ENCODE measurements at places on chromosomes 13 and 19. TPM values are rescaled to one million over a fixed set of nuclear protein-coding genes. Genes with fewer than 3 reads are reported as not detected.

DNA sequence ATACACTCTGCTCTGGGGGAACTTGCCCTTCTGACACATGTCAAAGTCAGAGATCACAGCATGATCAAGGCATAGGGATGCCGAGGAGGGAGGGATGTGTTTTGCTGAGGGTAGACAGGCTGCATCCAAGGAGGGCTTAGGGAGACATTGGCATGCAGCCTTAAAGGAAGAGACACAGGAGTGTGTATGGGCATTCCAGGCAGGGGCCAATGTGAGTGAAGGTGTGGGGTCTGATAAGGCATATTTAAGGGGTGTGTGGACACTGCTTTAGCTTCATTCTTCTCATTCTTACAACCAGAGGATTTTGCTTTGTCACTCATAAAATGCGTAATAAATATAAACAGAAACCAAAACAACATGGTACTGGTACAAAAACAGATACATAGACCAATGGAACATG lies 193.4 kb downstream of the RGCC start:
- peaks cover 3% of the 10 kb centered on the region for H3K4me1 ChIP-seq
- no peak overlapping the region for H3K4me3 ChIP-seq
- H3K36me3 ChIP-seq, result no peaks in the 10 kb centered on the region
- no peak for DNase-seq
- H3K27ac ChIP-seq, result no peak overlapping the region

FSTL3 gene
- total RNA-seq, result 12.3 TPM

DNA sequence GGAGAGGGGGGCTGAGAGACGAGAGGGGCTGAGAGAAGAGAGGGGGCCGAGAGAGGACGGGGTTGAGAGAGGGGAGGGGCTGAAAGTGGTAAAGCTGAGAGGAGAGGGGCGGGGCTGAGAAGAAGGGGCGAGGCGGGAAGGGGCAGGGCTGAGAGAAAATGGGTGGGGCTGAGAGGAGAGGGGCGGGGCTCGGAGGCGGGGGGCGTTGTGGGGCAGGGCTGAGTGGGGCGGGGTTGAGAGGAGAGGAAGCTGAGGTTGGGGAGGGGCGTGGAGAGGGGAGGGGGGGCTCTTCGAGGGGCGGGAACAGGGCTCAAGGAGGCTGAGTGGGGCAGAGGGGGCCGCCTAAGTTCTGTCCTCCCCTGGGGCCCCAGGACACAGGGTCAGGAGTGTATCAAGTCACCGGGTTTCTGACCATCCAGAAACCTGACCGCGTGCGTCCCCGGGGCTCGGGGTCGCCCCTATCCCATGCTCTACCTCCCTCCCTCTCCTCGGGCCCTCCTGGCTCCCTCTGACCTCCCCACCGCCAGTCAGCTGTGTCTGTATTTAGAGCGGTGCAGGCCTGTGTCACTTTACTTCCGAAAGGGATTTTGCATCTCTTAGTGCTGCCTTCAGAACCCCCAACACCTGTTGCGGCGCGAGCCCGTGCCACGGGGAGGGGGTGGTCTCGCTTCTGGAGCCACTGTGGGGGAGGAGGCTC lies 38.6 kb upstream of the SEMA6B start:
- peaks cover 35% of the 10 kb centered on the region for H3K27me3 ChIP-seq
- peaks cover 3% of the 10 kb centered on the region for H3K4me1 ChIP-seq
- no peak overlapping the region for H3K27ac ChIP-seq
- no peak overlapping the region for H3K4me3 ChIP-seq

DNA sequence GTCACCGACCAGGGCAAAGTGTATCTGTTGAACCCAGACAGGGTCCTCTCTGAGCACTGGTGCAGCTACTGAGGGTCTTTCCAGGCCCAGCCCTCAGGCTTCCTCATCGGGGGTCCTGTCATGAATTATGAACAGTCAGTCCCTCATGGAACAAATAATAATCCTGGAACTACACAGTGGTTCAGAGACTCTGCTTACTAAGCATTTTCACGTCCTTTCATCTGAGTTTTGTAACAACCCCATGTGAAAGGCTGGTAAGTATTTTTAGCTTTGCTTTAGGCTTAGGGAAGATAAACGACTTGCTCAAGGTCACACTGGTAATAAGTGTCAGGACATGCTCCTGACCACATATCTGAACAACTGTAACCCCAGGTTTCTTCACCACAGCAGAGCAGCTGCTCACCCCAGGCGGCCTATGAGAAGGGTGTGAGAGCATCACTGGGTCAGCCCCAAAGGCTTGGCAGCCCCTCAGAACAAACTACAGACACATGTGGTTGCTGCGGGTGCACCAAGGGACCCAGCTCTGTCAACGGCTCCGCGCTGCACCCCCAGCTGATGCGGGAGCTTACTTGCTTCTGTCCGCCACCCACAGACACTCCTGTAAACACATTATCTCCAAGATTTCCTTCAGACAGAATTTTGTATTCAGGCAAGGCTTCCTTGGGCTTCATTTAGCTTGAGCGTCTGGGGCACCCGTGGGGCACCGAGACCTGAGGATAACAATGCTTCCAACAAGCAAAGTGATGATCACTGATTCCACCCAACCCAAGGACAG lies 19.4 kb upstream of the GSX1 start:
- no peak for DNase-seq
- H3K4me1 ChIP-seq, result no peaks in the 10 kb centered on the region
- peaks cover 20% of the 10 kb centered on the region for H3K27me3 ChIP-seq

DNA sequence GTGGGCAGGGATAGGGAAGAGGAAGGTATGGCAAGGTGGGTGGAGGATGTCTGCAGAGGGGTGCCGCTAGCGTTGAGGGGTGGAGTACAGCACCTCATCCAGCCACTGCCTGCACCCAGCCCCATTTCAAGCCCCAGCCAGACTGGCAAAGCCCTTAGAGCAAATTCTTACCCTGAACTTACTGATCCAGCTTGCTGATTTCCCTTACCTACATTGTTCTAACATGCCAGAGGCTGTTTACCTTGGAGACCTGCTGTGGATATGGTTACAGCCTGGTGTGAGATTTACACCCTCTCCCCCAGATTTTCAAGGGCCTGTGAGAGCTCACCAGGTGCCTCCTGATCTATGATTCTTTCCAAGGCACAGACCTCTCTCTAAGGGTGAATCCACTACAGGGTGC lies 86.0 kb downstream of the ZNF726 start:
- no peaks in the 10 kb centered on the region for H3K36me3 ChIP-seq
- peaks cover 1% of the 10 kb centered on the region for H3K27me3 ChIP-seq
- H3K4me3 ChIP-seq, result no peak overlapping the region
- H3K4me1 ChIP-seq, result no peaks in the 10 kb centered on the region

GRCh38 chr13:103539265-103539664 lies 473.0 kb upstream of the SLC10A2 start:
- no peak overlapping the region for H3K4me3 ChIP-seq
- H3K27me3 ChIP-seq, result no peaks in the 10 kb centered on the region
- no peak overlapping the region for H3K27ac ChIP-seq
- no peak for DNase-seq

ZNF835 gene
- total RNA-seq, result 3.3 TPM

GRCh38 chr19:54630782-54631181 lies 498 bp downstream of the LILRB1 start:
- no peak overlapping the region for H3K4me3 ChIP-seq
- DNase-seq, result no peak
- peaks cover 31% of the 10 kb centered on the region for H3K27me3 ChIP-seq
- H3K27ac ChIP-seq, result no peak overlapping the region
- H3K36me3 ChIP-seq, result no peaks in the 10 kb centered on the region

GRCh38 chr13:101977475-101977874 lies 424.4 kb downstream of the FGF14 start:
- no peaks in the 10 kb centered on the region for H3K4me1 ChIP-seq
- DNase-seq, result no peak
- no peak overlapping the region for H3K4me3 ChIP-seq
- H3K27ac ChIP-seq, result no peak overlapping the region
- peaks cover 3% of the 10 kb centered on the region for H3K27me3 ChIP-seq
- no peaks in the 10 kb centered on the region for H3K36me3 ChIP-seq

- H3K4me3 ChIP-seq, result no peak overlapping the region
- DNase-seq, result no peak
- peaks cover 1% of the 10 kb centered on the region for H3K4me1 ChIP-seq
- no peaks in the 10 kb centered on the region for H3K27me3 ChIP-seq
- peaks cover 22% of the 10 kb centered on the region for H3K36me3 ChIP-seq
- H3K27ac ChIP-seq, result no peak overlapping the region
Measured at GRCh38 chr13:44969551-44970484, 19.5 kb downstream of the NUFIP1 start.

DNA sequence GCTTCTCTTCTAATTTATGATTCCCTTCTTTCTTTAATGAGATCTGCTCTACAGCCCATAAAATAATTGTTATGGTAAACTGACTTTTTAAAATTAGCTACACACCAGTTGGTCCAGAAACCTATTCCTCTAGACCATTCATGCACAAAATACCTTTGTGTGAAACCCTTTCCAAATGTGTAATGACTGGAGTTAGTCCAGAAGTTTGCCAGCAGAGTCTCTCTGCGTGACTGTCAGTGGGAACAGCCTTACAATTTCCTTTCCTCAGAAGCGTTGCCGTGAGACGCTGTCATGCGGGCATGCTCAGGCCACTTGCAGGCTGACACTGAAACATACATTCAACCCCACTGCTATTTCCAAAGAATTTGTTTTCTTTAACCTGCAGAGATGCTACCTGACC lies 965.2 kb downstream of the PCDH9 start:
- no peak overlapping the region for H3K27ac ChIP-seq
- no peaks in the 10 kb centered on the region for H3K4me1 ChIP-seq
- no peaks in the 10 kb centered on the region for H3K36me3 ChIP-seq
- no peak overlapping the region for H3K4me3 ChIP-seq

IZUMO1 gene
- total RNA-seq, result not detected

- H3K4me1 ChIP-seq, result no peaks in the 10 kb centered on the region
- DNase-seq, result no peak
- no peak overlapping the region for H3K27ac ChIP-seq
- H3K36me3 ChIP-seq, result no peaks in the 10 kb centered on the region
- no peak overlapping the region for H3K4me3 ChIP-seq
Measured at GRCh38 chr19:33699754-33700407, 78.1 kb downstream of the CHST8 start.

DNA sequence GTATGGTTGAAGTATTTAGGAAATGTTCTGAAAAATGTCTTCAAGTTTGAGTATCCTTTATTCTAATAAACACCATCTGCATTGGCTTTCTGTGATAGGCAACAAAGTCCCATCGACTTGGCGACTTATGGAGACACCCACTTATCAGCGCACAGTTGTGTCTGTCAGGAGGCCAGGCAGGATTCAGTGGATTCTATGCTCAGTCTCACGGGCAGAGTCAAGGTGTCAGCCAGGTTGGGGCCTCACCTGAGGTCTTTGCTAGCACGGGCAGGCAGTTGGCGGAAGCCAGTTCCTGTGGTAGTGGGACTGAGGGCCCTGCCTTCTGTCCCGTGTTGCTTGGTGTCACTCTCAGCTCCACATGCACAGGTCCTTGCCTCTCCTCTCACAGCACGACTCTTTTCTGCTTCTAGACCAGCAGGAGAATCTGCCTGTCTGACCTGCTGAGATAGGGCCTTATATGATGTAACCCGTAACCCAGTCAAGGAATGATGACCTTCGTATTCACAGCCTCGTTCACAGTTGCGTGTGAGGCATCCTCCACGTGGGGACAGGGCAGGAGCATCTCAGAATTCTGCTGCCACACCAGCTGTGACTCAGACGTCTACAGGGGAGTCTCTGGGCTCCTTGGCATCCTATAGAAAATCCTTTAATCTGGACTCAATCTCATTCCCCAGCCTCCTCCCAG lies 10.0 kb downstream of the CUL4A start:
- peaks cover 17% of the 10 kb centered on the region for H3K4me1 ChIP-seq
- no peaks in the 10 kb centered on the region for H3K27me3 ChIP-seq
- no peak for DNase-seq
- H3K4me3 ChIP-seq, result no peak overlapping the region
- no peak overlapping the region for H3K27ac ChIP-seq

DNA sequence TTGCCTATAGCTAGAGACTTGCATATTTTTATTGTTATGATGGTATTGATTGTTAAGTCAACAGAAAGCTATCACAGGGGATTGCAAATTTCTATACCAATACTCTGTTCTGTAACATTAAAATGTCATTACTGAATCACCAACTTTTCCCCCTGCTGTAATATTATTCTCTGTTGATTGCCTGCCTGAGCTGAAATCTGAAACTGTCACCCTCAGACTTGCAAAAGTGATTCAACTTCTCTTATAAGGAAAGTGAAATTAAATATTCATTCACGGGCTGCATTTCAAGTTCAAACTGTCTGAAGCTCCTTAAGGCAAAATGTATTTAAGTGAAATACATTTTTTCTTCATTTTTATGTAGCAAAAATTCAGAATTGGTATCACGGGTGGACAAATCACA lies 723.2 kb downstream of the PCDH9 start:
- no peaks in the 10 kb centered on the region for H3K36me3 ChIP-seq
- no peaks in the 10 kb centered on the region for H3K27me3 ChIP-seq
- no peak overlapping the region for H3K4me3 ChIP-seq
- DNase-seq, result no peak
- H3K27ac ChIP-seq, result no peak overlapping the region

RASGRP4 gene
- 1.8 TPM for total RNA-seq

DNA sequence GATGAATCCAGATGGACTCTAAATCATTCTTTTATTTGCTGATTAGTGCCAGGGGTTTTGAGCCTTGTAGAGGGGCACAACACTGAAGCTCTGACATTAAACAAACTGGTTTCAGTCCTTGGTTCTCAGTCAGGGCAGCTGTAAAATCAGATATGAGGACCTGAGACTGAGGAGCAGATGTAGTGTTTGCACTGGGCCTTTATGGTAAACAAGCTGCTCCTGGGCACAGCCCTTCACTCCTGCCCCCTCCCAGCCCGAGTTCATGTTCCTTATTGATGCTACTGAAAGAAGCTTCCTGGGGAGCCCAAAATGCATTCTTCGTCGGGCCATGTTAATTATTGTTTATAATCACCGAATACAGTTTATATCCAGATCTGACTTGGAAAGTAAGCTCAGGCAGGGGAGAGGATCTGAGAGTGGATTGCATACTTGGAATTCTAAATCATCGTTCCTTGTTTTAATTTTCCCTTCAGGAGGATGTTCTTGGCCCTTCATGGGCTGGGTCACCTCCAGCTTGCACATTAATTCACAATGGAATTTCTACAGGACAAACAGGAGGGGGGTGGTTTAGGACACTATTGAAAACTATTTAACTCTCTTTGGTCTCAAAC lies 213.5 kb downstream of the FGF9 start:
- H3K4me1 ChIP-seq, result no peaks in the 10 kb centered on the region
- no peaks in the 10 kb centered on the region for H3K36me3 ChIP-seq
- H3K4me3 ChIP-seq, result no peak overlapping the region
- DNase-seq, result no peak

DNA sequence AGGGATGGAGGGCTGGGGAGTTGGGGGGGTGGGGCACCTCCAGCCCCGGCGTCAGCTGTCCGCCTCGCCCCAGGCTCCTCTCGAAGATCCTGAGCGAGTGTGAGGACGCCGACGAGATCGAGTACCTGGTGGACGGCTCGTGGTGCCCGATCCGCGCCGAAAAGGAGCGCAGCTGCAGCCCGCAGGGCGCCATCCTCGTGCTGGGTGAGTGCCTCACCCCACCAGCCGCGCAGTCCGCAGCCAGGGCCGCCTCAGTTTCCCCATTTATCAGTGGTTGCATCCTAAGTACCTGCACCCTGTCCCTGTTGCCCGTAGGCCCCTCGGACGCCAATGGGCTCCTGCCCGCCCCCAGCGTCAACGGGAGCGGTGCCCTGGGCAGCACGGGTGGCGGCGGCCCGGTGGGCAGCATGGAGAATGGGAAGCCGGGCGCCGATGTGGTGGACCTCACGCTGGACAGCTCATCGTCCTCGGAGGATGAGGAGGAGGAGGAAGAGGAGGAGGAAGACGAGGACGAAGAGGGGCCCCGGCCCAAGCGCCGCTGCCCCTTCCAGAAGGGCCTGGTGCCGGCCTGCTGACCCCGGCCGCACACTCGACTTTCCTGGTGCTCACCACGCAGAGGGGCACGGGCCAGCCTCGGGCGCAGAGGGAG lies 29.3 kb downstream of the ZBTB7A start:
- DNase-seq, result no peak
- H3K27me3 ChIP-seq, result no peaks in the 10 kb centered on the region
- H3K4me1 ChIP-seq, result no peaks in the 10 kb centered on the region
